CD4-positive, alpha-beta memory T cell (primary cell): ENCODE measurements at places on chromosomes 2 and 18. TPM values are rescaled to one million over a fixed set of nuclear protein-coding genes. Genes with fewer than 3 reads are reported as not detected.

Gene CHST9
- not detected for total RNA-seq

Gene RNF149
- total RNA-seq, result 138 TPM

Gene PKP4
- 39.3 TPM for total RNA-seq

Gene LRRC30
- not detected for total RNA-seq

Gene EVX2
- total RNA-seq, result not detected

Gene TEKT4
- not detected for total RNA-seq

Gene IL1B
- total RNA-seq, result 0.81 TPM

GRCh38 chr18:63119647-63120046, 199.9 kb downstream of the BCL2 start:
- DNase-seq, result no peak
- no peak overlapping the region for H3K4me3 ChIP-seq
- H3K27me3 ChIP-seq, result no peaks in the 10 kb centered on the region
- no peaks in the 10 kb centered on the region for H3K4me1 ChIP-seq

GRCh38 chr2:66582104-66582986, 147.4 kb downstream of the MEIS1 start:
- no peak overlapping the region for H3K4me3 ChIP-seq
- no peak for DNase-seq
- no peak overlapping the region for H3K27ac ChIP-seq
- H3K4me1 ChIP-seq, result no peaks in the 10 kb centered on the region
- peaks cover 31% of the 10 kb centered on the region for H3K27me3 ChIP-seq

DNA sequence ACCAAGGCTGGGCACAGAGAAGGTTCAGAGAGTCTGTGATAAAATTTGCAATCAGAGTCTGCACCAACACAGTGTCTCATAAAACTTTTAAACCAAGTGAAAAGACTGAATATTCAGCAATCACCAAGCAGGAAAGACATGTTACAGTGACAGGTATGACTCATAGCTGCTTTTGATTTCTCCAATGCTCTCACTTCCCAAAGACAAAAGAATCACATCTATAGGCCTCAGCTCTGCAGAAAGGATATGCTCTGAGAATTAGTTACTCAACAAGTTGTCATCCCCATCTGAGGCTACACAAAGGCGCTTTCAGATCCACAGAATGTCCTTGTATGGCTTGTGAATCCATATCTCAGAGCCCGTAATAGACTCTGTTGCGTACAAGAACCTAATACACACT, 92.5 kb downstream of the KCNF1 start:
- no peak for DNase-seq
- H3K27me3 ChIP-seq, result no peaks in the 10 kb centered on the region
- H3K4me3 ChIP-seq, result no peak overlapping the region
- H3K27ac ChIP-seq, result no peak overlapping the region
- no peaks in the 10 kb centered on the region for H3K36me3 ChIP-seq

DNA sequence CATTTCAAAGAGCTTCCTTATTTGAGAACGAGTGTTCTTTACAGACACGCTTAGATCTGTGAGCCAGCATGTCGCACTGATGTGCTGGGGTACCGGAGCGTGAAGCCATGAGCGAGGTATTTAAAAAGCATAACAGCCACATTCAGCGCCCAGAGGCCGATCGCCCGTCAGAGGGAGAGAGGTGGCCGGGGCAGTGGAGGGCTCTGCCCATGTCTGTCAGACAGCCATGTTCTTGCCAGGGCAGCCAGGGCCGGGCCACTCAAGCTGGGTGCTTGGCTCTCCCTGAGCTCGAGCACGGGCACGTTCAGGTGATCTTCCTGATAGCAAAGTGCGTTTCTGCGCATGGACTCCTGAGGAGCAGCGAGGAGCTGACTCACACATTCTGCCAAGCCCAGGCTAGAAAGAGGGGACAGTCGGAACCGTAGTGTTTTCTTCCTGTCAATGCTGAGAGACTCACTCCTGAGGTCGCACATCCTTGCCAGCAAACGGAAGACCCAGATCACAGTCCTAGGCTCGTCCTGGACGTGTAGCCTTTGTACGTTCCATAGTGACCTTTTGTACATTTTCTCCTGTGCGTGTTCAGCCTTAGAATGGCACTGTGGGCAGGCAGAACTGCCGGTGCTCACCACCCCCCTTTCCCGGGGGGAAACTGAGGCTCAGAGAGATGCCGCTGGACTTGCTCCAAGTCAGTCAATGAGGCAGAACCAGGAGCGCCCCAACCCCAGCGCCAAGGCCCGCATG, 100.7 kb downstream of the NFATC1 start:
- no peaks in the 10 kb centered on the region for H3K27me3 ChIP-seq
- DNase-seq, result no peak
- H3K27ac ChIP-seq, result no peak overlapping the region
- H3K4me1 ChIP-seq, result peaks cover 8% of the 10 kb centered on the region
- peaks cover 17% of the 10 kb centered on the region for H3K36me3 ChIP-seq
- no peak overlapping the region for H3K4me3 ChIP-seq

DNA sequence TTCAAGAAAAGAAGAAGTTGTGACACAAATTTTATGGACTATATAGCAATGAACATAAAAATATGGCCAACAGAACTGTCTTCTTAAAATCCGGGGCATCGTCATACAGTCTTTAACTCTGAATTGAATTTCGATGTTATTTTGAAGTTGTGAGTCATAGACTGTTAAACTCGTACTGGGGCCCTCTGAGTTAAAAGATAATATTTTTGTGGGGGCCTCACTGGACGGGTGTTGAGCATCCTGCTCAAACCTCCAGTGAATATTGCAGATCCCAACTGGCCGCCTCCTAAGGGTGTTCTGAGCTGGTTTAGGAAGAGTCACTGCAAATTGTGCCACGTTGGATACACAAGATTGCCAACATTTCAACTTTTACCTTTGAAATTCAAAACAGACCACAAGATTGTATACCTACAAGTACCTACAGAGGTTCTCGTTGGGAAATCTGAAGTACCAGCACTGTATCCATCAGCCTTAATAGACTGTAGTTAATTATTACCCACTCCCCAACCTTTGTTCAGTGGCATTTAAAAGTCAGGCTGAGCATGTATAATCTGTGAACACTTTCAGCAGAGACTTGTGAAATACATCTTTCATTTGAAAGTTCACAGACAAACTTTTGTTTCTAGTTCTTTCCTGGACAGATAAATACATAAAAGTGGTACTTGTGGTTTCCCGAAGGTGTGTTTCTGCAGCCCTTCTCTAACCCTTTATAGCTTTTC, 27.8 kb downstream of the KLHL23 start:
- no peaks in the 10 kb centered on the region for H3K4me1 ChIP-seq
- no peak overlapping the region for H3K27ac ChIP-seq
- no peaks in the 10 kb centered on the region for H3K36me3 ChIP-seq
- DNase-seq, result no peak
- no peaks in the 10 kb centered on the region for H3K27me3 ChIP-seq
- no peak overlapping the region for H3K4me3 ChIP-seq

- H3K36me3 ChIP-seq, result no peaks in the 10 kb centered on the region
- DNase-seq, result no peak
- no peaks in the 10 kb centered on the region for H3K4me1 ChIP-seq
- H3K27ac ChIP-seq, result no peak overlapping the region
- H3K4me3 ChIP-seq, result no peak overlapping the region
- H3K27me3 ChIP-seq, result no peaks in the 10 kb centered on the region
Observed at GRCh38 chr2:109168086-109168485, 39.1 kb downstream of the SH3RF3 start.

GRCh38 chr2:73415906-73416305, 30.3 kb downstream of the ALMS1 start:
- no peak for DNase-seq
- H3K36me3 ChIP-seq, result no peaks in the 10 kb centered on the region
- H3K4me3 ChIP-seq, result no peak overlapping the region
- no peaks in the 10 kb centered on the region for H3K27me3 ChIP-seq
- H3K4me1 ChIP-seq, result no peaks in the 10 kb centered on the region

DNA sequence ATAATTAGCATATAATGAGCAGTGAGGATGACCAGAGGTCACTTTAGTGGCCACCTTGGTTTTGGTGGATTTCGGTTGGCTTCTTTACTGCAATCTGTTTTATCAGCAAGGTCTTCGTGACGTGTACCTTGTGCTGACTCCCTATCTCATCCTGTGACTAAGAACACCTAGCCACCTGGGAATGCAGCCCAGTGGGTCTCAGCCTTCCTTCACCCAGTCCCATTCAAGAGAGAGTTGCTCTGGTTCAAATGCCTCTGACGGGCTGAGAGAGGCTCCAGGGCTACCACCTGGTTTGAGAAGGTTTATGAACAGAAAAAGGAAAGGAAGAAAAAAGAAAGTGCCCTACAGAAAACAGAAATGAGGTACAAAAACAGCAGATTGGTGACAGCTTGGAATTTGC, 738.7 kb downstream of the SOCS6 start:
- no peaks in the 10 kb centered on the region for H3K36me3 ChIP-seq
- no peaks in the 10 kb centered on the region for H3K4me1 ChIP-seq
- no peak overlapping the region for H3K27ac ChIP-seq

GRCh38 chr18:76246590-76246989, 248.5 kb downstream of the ZNF516 start:
- DNase-seq, result no peak
- H3K27ac ChIP-seq, result no peak overlapping the region
- no peaks in the 10 kb centered on the region for H3K27me3 ChIP-seq

- no peak overlapping the region for H3K27ac ChIP-seq
- H3K4me3 ChIP-seq, result no peak overlapping the region
- H3K27me3 ChIP-seq, result no peaks in the 10 kb centered on the region
- peaks cover 34% of the 10 kb centered on the region for H3K36me3 ChIP-seq
- H3K4me1 ChIP-seq, result peaks cover 4% of the 10 kb centered on the region
Observed at GRCh38 chr2:86074256-86074655, 31.4 kb downstream of the POLR1A start.

DNA sequence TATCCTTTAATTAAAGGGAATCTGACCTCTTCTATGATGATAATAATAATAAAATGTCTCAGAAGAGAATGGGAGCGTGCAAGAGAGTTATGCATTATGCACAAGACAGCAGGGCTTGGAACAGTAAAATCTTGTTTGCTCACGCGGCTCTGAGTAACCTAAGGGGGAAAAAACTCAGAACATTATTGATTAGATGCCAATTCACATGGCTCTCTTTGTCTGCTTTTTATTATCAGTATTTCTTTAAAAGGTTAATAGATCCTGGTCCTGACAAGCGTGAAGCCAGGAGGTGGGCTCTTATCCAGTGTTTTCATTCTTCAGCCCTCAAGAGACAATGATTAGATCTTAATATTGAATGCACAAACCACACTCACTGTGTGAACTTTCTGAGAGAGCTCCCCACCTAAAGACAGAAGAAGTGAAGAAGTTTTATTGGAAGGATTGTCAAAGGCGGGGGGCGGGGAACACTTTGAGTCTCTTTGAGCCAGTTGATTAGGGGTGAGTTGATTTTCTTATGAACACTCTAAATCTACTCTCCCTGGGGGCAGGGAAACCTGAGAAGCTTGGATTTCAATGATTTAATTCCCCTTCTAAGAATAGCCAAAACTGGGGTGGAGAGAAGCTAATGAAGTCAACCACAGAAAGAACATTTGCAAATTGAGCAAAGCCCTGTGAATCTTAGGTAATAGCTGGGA, 127.5 kb upstream of the CTAGE1 start:
- H3K27ac ChIP-seq, result no peak overlapping the region
- no peaks in the 10 kb centered on the region for H3K36me3 ChIP-seq
- no peaks in the 10 kb centered on the region for H3K4me1 ChIP-seq

DNA sequence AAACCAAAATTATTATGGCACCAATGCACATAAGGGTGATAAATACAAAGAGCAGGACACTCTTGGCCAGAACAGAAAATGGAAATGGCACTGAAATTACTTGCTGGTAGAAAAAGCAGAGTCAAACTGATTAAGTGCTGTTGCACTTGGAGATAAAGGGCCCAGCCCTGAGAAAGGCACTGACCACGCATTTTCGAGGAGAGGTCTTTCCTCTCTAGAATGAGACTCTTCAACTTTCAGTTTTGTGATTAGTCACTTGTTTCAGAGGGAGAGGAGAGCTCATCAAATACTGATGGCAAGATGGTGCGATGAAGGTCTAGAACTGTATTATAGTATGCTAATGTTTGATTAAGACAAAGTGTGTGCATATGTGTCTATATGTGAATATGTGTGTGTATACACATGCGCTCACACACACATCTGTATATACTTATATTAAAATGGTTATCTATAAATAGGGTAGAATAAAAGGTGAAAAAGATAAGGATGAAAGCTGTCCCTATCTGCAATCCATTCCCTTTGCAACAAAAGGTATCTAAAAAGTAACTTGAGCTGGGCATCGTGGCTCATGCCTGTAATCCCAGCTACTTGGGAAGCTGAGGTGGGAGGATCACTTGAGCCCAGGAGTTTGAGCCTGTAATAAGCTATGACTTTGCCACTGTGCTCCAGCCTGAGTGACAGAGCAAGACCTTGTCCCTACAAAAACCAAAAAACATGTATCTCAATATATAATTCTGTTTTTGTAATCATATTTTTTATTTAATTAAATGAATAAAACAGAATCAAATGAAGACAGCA, 48.8 kb upstream of the ZDBF2 start:
- no peak overlapping the region for H3K27ac ChIP-seq
- no peaks in the 10 kb centered on the region for H3K27me3 ChIP-seq
- H3K4me3 ChIP-seq, result no peak overlapping the region
- no peaks in the 10 kb centered on the region for H3K36me3 ChIP-seq

DNA sequence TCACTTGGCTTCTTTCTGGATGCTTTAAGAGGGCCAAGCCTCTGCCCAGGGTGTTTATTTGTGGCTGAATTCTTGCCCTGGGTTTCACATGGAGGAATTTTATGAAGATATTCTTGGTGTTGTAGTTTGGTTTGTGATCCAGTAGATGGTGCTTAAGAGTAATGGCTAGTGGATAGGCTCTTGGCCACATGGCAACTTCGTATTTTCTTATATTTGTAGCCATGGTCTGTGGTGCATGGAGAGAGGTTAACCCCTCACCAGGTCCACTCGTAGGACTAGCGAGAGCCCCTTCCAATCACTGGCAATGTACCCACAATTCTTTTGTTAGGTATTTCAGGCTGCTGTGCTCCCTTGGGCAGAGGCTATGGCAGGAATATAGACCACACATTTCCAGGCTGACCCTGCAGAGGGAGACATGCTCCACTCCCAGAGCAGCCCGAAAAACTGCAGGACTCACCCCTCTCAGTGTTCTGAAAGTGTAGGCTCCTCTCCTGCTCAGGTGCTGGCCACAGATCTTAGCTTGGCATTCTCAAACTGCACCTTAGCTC, 582.1 kb upstream of the SETBP1 start:
- H3K27me3 ChIP-seq, result no peaks in the 10 kb centered on the region
- H3K4me3 ChIP-seq, result no peak overlapping the region
- H3K27ac ChIP-seq, result no peak overlapping the region
- no peak for DNase-seq
- H3K4me1 ChIP-seq, result no peaks in the 10 kb centered on the region

DNA sequence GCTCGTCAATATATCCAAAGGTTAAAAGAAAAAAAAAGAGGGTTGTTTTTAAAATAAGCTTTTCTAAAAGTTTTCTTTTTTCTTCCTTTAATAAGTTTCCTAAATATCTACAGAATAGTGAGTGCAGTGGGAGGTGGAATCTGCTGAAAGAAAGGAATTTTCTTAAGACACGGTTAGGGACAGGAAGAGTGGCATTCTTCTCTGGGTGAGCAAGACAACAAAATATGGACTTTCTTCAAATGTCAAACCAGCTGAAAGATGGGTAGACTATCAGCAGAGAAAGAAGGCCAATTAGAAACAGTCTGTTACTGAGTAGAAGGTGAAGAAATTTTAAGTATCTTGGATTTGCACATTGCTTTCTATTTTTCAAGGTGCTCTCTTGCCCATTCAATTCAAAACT, 222.7 kb upstream of the PIK3C3 start:
- no peaks in the 10 kb centered on the region for H3K27me3 ChIP-seq
- no peaks in the 10 kb centered on the region for H3K4me1 ChIP-seq
